ENCODE measurements at places on chromosomes 7 and 10. TPM values are rescaled to one million over a fixed set of nuclear protein-coding genes. Genes with fewer than 3 reads are reported as not detected.

NPC1L1 gene
- total RNA-seq, result under 0.01 TPM

AZGP1 gene
- total RNA-seq, result 1.2 TPM

IPMK gene
- total RNA-seq, result 8.3 TPM

ZNF853 gene
- total RNA-seq, result 0.53 TPM

CDC14C gene
- not detected for total RNA-seq

DNA sequence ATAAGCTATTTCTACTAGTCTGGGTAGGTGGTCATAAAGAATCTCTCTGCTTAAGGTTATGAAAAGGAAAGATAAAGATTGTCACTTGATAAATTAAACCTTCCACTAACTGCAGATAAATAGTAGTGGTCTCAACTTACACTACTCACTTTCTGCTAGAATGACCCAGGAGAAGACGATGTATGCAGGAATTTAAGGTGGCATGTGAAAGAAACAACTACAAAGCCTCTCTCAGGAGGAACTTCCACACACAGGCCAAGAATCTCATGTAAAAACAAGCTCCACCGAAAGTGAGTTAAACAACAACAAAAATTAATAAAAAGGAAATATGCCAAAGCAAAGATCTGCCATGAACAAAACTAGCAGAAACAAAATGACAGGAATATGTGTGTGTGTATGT, 165.4 kb downstream of the CDC14C start:
- no peak for DNase-seq

HPSE2 gene
- total RNA-seq, result not detected

ADARB2 gene
- total RNA-seq, result 0.13 TPM

SPDYE2B gene
- not detected for total RNA-seq

DNA sequence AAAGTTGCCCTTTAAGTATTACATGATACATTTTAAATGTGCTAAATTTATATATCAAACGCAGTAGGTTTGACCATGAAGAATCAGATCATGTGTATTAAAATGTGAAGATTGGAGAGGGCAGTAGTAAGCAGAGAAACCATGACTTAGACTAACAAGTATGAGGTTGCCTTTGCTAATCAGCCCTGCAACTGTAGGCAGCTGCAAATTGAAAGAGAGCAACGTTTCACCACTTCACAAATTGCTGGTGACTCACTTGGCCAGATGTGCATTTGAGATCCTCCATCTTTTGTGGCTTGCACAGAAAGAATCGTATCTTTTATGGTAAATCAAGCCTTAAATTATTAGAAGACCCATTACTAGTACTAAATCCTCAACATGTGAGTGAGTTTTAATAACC, 10.1 kb upstream of the SEMA3A start:
- peak; percentile 72 for DNase-seq

- DNase-seq, result no peak
These were observed 22.7 kb downstream of the AVPI1 start for GRCh38 chr10:97664282-97664850.

GRCh38 chr10:11197266-11197712, 179.6 kb downstream of the CELF2 start:
- no peak for DNase-seq

ZNF212 gene
- total RNA-seq, result 6.1 TPM

- no peak for DNase-seq
These were observed 145.1 kb downstream of the DOCK4 start for GRCh38 chr7:112061051-112061450.

DNA sequence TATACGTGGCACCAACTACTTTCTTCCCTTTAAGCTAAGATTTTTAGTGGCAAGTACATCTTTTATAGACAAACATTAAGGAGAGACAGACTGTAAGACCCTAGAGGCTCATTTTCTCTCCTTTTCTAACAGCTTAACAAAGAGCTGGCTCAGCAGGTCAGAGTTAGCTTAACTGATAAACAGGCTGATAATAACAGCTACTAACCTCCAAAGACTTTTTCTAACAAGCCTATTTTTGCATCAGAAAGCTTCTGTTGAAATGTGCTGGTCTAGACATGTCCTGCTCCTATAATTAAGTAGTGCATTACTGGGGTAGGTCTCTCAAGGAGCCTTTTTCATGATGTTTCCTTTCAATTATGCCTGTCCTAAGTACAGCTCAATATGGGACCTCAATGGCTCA, 238.2 kb upstream of the FAM3C start:
- peak; percentile 23 for DNase-seq

- peak; percentile 28 for DNase-seq
These were observed 311.0 kb downstream of the GPAM start for GRCh38 chr10:111872591-111872990.

GRCh38 chr10:90741926-90742565, 115.8 kb downstream of the HTR7 start:
- peak; percentile 64 for DNase-seq

GHRHR gene
- not detected for total RNA-seq

FEZF1 gene
- total RNA-seq, result not detected

PON1 gene
- total RNA-seq, result not detected

DNA sequence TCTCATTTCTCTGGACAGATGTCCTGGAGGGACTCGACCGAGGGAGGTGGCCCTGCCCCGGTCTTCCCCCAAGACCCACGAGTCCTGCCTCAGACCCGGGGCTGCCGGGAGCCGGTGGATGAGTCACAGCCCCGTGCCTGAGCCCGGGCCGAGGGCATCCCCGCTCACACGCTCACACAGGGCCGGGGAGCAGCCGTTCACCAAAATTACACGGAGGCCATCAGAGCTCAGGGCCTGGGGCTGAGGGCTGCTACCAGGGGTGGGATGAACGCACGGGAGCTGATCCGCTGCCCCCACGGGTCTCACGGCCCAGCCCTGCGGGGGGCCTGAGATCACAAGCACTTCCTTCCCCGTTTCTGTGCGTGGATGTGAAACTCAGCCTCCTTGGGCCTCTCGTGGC, 17.5 kb downstream of the FAM20C start:
- no peak for DNase-seq

DNA sequence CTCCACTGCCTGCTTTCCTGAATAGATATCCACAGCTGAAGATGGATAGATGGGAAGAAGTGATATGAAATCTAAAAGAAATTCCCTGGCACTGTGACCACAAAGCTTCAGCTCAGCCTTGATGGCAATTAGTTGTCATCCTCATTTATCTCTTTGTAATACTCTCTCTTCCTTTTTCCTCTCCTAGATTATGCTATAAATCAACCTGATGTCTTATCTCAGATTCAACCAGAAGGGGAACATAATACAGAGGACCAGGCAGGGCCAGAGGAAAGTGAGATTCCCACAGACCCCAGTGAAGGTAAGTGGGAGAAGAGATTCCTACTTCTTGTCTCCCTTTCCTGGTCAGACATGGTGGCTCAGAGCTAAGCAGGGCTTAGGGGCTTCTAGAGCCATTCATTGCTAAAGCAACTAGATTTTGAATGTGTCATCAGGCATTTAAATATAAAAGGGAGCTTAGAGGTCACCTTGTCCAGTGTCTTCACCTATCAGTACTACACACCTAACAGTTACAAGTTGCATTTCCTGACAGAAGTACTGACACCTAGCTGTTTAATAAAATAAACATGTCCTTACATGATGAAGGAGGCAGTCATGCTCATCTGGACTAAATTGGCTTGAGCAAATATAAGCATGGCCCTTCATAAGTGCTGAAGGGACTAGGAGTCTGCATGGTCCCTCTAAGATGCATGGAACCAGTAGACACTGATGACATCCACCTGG, 19.5 kb downstream of the ZNF398 start:
- peak; percentile 72 for DNase-seq

RNF32 gene
- 1.8 TPM for total RNA-seq

DNA sequence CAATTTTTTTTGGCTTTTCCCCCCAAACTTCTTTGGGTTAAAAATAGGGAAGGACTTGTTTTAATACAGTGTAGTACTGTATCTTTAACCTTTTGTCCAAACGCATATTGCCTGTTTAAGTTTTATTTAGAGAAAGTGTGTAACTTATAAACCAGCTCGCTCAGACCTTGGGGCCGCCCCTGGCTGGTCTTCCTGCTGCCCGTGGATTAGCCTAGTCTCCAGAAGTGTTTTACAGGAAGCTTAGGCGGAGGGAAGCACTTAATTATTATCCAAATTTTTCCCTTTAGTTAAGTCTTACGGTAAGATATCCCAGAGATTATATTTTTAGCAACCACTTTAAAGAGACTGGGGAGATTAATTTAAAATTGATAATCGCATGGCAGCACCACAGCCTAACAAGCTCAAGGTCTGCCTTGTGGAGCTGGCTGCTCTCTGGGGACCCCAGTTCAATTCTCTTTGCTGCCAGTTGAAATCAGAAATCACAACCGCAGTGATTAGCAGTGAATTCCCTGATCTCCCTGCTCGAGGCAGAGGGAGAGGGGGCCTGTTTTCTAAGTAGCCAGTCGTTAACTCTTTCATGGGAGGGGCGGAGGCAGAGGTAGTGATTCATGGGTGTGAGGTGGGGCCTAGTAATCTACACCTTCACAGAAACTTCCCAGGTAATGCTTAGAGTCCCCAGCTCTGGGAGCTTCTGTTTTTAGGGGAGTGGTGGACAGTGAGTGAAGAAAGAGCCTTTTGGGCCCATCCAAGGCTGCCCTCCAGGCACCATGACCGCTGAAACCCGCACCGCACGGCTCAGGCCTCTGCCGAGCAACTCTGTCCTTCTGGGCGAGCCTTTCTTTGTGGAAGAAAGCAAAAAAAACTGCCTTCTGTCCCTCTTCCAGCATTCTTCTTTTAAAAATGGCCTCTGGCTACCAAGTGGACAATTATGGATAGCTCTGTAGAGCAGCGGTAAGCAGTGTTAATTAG, 548.7 kb upstream of the GALNT17 start:
- DNase-seq, result no peak

KCNIP2 gene
- total RNA-seq, result 0.51 TPM

All from bronchial epithelial cell (primary cell).